Tibial nerve (tissue), 4 donors: ENCODE measurements at places on chromosomes 3 and 15. TPM values are rescaled to one million over a fixed set of nuclear protein-coding genes. Genes with fewer than 3 reads are reported as not detected.
A peak's percentile ranks its signal among the peaks of the same experiment; 100 is the strongest.

GRCh38 chr3:44159696-44160300, 81.9 kb upstream of the TOPAZ1 start:
- no peak for DNase-seq

DNA sequence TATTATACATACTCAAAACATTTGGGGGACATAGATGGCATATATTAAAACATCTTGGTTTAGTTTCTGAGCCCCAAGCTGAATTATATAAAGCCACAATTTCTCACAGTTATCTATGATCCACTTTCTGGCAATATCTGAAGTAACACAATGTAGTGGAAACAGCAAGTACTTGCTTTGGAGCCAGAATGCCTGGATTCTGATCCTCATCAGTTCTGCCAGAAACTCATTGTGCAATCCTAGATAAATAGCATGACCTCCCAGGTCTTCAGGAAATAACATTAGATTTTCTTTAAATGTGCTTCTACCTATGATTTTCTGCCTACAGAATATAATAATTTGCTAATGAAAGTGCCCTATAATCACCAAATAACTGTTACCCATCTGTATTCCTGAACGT, 544.9 kb downstream of the NAALADL2 start:
- no peak for DNase-seq

Gene EPHA6
- 0.78 TPM for total RNA-seq

DNA sequence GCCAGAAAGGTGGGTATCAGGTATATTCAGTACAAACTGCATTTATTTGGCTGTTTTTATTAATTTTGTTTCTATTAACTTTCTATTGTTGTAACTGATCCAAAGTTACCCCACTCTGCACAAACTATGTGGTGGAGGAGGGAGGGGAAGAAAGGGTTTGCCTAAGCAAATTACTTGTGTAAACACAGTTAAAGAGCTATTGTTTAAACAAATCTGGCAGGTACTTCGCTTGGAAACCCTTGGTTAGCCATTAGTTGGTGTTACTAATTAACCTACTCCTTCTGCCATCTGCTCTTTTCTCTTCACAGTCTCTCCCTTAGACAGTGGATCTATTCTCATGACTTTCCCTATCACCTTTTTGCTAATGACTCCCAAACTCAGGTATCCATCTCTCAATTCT, 328.4 kb upstream of the NECTIN3 start:
- DNase-seq: no peak

DNA sequence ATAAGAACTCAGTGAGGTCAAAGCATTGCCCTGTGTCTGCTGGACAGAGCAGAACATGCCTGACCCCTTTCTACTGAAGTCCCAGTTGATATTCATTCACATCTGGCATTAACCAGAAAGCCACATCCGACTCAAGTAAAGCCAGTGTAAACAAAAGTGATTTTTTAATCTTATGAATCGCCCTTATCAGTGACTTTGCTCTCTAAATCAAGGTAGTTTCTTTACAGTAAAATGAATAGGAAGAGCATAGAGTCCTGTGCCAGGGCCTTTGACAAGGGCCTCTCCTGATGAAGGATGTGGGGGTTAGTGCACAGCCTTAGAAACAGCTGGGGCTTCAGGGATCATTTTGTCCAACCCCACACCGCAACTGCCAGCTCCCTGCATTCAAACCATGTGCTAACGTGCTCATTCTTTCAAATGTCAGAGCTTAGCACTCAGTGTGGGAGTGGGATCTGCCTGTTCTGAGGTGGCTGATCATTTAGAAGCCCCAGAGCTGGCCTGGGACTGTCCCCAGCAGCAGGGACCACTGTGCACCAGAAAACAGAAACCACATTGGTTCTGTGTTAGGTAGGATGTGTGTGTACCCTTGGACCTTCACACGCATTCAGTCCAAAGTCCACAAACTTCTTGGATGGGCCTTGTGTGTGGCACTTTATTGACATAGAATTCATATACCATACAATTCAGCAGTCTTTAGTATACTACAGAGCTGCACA, 55.3 kb downstream of the CCR4 start:
- no peak for DNase-seq

Gene TERC
- total RNA-seq: 241 TPM

DNA sequence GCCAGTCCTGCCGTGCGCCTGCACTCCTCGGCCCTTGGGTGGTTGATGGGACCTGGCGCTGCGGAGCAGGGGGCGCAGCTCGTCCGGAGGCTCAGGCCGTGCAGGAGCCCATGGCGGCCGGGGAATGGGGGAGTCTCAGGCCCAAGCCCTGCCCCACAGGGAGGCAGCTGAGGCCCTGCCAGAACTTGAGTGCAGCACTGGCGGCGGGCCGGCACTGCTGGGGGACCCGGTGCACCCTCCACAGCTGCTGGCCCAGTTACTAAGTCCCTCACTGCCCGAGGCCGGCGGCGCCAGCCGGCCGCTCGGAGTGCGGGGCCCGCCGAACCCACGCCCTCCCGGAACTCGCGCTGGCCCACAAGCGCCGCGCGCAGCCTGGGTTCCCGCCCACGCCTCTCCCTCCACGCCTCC, 190.9 kb upstream of the MME start:
- DNase-seq: no peak

GRCh38 chr15:25799906-25800700, 63.0 kb downstream of the ATP10A start:
- DNase-seq: no peak

GRCh38 chr3:57256844-57257243, 29.3 kb downstream of the APPL1 start:
- DNase-seq: no peak

GRCh38 chr3:173977747-173978146, 580.2 kb downstream of the NLGN1 start:
- no peak for DNase-seq

DNA sequence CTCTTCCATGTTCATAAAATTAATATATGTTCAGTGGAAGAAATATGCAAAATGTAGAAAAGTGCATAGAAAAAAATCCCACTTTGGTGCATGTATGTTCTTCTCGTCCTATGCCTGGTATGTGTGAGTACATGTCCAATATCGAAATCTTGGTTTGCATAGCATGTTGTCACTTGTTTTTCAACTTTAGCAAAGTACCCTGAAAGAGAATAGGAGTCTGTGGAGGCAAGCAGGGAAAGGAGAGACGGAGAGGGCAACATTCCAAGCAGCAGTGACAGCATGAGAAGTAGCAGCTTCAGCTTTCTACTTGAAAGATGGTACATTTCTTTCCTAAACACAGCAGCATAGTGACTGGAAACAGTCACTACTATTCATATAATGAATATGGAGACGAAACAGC, 56.8 kb upstream of the CACNA2D3 start:
- DNase-seq: no peak

DNA sequence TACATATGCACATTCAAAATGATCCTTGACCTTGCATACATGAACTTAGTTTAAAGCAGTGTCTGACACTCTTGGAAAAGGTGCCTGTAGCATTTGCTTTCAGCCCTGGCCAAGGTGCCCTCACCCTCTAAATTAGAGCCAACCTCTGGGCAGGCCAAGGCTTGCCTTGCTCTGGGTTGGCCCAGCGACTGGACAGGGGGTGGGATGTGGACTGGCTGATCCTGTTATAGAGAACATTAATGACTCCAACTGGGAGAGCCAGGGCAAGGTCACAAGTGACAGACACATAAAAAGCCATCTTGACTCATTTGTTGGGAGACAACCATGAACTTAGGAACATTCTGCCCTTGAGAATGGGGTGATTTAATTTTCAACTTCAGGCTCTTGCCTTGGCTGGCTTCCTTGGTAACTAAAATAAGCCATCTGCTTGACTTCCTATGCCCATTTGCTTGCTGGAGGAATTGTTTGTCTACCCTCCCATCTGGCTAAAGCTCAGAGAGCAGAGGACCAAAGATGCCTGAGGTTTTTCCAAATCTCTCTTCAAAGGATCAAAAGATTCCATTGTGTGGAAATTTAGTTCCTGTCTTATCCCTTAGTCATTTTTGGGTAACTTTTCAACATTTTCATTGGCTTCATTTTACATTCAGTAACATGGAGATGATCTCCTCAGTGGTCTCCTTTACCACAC, 403.7 kb downstream of the SOX2 start:
- DNase-seq: no peak

DNA sequence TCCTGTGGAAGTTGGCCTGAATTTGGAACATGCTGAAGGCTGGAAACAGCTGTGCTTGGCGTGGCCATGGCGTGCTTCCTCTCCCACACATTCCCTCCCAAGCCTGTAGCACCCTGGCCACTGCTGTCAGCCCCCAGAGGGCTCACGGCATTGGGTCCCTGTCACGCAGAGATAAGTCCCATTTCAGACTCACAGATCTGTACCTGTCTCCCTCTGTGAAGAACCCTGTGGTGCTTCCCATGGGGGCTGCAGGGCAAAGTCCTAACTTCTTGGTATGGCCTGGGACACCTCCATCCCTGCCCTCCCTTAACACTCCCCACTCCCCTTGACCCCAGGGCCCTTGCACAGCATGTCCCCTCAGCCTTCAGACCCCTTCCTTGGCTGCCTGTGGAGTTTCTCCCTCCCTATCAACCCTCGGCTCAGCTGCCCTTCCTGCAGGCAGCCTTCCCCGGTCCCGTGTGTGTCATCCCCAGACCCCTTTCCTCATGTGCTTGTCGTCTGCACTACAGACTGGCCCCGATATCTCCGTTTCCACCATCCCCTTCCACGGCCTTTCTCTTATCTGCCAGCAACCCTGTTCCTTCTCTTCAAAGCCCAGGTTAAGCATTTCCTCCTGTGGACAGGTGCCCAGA, 28.6 kb downstream of the ABTB1 start:
- no peak for DNase-seq

- no peak for DNase-seq
These were observed 43.6 kb downstream of the FOXB1 start for GRCh38 chr15:60047701-60048100.

DNA sequence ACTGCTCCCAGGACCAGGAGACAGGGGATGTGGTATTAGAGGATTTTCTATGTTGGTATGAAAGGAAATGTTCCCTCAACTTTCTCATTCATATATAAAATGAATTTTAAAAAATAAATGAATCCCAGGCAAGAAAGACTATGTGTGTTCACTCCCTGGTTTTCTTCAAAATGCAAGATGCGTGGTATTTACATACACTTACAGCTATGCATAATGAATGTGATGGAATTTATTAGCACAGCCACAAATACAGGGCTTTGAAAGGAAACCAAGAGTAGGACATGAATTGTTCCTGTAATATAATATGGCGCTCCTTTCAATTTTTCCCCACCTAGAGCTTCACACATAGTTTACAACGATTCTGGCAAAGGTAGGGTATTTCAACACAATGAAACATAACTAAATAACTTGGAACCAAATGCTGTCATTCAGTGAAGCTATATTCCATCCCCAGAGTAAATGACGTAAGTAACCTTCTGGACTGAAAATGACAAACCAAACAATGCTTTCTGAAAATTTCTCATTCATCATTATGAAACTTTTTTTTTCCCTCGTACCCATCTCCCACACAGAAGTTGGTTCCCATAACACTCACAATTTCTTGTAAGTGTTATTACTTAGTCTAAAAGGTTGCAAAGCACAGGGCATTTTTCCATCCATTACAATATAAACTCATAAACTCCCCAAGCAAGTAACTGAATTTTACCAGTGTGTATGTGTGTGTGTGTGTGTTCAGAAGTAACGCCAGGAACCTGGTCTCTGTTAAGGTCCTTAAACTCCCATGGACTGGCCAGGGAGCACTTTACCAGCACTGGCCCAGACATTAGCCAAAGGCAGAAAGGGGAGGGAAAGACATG, 41.8 kb downstream of the CBLB start:
- no peak for DNase-seq

Gene GATA2
- 10.5 TPM for total RNA-seq

DNA sequence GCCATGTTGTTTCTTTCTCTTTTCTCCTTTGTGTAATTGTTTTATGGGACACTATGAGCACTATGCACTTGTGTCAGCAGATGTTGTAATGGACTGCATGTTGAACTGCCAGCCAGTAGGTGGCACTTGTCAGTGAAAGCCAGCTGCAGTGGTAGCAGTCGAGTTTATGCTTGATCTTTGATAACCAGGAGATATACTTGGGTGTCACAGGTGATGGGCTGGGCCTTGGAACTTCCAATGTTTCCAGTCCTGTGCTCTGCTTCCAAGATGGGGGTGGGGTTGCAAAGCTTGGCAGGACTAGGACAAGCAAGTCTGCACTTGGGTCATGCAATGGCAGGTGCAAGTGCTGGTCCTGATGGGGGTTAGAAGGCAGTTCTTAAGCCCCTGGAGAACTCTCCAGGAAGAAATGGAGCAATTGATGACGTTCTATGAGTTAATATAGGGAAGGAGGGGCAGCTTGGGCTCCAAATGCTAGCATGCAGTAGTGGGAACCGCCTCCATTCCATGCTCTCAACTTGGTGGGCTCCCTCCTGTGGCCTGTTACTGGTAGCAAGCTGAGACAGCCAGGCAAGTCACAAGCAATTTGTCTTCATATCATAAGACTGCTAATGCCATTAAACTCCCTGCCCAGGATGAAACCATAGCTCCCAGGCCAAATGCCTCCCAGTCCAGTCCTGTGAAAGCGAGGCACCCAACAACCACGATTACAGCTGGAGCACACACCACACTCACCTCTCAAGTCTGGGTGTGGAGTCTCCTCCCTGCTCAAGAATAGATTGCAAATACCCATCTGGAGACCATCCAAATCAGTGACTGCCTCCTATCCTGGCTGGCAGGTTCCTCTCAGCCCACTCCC, 287.2 kb downstream of the CGGBP1 start:
- no peak for DNase-seq

Gene PATL2
- 0.98 TPM for total RNA-seq

DNA sequence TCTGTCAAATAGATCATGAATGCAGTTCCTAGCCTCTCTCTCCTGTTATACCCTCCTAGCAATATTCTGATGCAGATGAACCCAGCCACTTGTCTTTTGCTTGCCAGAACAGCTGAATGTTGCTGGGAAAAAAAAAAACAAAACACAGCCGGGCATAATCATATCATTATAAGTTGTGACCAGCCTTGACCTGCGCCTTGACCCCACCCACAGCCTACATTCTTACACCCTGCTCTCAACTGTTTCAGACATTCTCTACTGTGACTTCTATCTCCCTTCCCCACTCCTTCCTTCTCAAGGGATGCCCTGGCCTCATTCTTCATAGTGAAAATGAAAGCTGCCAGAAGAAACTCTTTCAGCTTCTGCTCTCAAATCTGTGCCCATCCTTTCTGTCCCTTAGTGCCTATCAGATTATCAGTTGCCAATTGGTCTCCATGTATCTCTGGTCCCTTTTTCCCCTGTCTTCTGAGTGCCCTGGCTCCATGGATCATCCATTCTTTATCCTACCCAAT, 389.1 kb upstream of the TPRG1 start:
- DNase-seq: no peak

- DNase-seq: no peak
These were observed 277.2 kb downstream of the UBE2E2 start for GRCh38 chr3:23480329-23480714.

- DNase-seq: peak; percentile 18
These were observed 29.7 kb downstream of the ACSBG1 start for GRCh38 chr15:78204351-78205309.

DNA sequence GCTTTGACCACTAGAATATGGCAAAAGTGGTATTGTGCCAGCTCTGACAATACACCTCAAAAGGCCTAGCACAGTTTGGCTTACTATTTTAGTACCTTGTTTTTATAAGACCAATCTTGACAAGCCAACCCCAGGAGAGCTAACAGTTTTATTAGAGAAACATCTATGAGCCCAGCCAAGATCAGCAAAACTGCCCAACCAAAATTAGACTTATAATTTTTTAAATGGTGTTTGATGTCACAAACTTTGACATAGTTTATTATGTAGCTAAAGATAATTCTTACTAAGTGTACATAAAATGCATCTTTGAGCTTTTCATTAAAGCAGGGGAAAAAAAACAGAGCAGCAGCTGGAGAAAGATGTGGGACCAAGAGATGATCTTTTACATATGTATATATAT, 537.5 kb downstream of the ZPLD1 start:
- no peak for DNase-seq
